ENCODE measurements at places on chromosomes 12 and 14.
A peak's percentile ranks its signal among the peaks of the same experiment; 100 is the strongest.

GRCh38 chr12:90499795-90500194, 455.2 kb downstream of the CCER1 start:
- no peak for DNase-seq

DNA sequence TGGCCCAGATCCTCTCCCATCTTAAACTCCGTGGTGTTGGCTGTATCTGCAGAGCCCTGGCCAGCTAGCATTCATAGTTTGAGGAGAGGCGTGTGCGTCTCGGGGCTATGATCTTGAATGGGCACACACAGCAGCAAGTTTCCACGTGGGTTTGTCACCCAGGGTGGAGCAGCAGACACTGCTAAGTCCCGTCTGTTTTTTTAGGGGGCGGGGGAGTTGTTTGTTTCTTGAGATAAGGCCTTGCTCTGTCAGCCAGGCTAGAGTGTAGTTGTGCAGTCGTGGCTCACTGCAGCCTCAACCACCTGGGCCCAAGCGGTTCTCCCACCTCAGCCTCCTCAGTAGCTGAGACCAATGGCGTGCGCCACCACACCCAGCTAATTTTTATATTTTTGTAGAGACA, 20.1 kb upstream of the TEX22 start:
- no peak for DNase-seq

- no peak for DNase-seq
Observed at GRCh38 chr14:24113379-24113800, 1.2 kb upstream of the DCAF11 start.

GRCh38 chr12:7642287-7642686, 23.4 kb downstream of the APOBEC1 start:
- DNase-seq = no peak

DNA sequence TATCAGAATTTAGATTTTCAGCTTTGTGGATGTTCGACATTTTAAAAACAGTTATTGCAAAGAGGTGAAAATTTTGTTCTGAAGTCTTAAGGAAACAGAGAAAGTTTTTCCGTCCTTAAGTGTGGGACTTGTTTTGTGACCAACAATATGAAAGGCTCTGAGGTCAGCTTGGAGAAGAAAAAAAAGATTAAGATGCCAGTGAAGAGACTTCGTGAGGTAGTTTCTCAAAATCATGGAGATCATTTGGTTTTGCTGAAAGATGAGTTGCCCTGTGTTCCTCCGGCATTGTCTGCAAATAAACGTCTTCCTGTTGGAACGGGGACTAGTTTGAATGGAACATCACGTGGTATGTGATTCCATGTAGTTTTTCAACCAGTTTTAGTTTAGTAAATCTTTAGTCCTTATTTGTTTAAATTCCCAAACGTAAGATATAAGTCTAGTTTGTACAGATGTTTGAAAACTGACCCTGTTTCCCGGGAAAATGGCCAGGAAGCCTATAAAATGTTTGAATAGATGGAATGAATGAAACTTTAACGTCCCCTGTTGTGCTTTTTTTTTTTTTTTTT, 682 bp downstream of the KIAA0586 start:
- DNase-seq = no peak

DNA sequence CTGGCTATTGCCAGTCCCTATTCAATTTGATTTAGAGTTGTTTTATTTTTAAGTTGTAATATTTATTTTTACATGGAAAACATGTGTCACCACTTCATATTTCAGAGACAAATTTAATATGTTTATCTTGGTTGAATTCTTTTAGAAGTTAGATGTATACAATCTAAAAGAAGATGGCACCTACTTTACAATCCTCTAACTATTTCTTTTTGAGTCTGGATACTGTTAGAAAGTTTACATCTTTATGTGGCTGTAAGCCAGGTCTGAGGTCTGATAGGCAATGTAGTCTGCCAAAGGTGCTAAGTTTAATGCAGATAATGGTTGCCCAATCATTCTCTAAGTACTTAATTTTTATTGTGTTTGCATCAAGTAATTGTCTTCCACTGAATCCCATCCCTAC, 7.2 kb upstream of the LMO3 start:
- DNase-seq = no peak

DNA sequence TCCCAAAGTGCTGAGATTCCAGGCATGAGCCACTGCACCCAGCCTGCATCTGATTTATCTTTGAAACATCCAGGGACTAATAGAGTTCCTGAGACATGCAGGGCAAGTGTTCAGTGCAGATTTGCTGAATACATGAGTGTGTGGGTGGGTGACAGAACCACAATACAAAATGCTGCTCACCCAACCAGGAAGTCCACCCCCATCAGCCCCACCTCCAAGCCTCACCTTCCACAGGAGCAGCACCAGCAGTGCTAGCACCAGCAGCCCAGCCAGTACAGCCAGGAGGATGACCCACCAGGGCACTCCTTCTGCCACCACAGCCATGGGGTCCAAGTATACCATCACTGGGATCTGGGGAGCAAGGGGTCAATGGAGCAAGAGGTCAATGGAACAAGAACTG, 20.0 kb downstream of the ITGA7 start:
- DNase-seq = no peak

DNA sequence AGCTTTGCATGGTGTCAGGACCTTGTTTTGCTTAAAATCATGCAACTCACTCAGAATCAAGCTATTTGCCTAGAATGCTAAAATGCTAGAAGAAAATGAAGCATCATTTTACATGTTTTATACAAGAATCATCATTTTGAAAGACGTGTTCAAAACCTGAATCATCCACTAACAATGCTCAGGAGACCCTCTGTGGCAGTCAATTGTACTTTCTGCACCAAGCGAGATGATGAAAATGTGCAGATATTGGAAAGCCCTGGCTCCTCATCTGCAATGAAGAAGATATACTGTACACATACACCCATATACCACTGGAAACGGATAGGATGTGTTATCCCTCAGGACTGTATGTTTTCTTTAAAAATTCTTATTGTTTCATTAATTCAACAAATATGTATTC, 92.7 kb downstream of the DYRK2 start:
- DNase-seq = no peak

GRCh38 chr12:53200458-53201176, 6.4 kb downstream of the ITGB7 start:
- DNase-seq = no peak

DNA sequence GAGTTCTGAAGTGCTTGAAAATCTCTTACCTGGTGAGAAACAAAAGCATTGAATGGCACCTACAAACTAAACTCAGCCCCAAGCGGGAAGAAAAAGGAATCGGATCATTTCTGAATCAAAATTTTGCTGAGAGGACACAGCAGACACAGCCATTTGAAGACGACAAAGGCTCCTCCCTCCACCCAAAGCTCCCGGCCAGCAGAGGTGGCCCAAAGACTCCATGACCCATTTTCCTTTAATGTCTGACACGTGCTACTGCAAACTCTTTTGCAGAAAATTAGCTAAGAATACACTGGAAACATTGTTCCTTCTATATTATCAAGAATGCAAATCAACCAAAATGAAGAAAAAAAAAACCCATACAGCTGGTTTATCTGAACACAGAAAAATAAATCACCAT, 85.9 kb upstream of the FOXN3 start:
- DNase-seq = no peak

- no peak for DNase-seq
Observed at GRCh38 chr14:78657451-78657850, 487.3 kb downstream of the NRXN3 start.

- peak; percentile 70 for DNase-seq
Observed at GRCh38 chr14:21084998-21085853, 13.2 kb downstream of the ZNF219 start.

DNA sequence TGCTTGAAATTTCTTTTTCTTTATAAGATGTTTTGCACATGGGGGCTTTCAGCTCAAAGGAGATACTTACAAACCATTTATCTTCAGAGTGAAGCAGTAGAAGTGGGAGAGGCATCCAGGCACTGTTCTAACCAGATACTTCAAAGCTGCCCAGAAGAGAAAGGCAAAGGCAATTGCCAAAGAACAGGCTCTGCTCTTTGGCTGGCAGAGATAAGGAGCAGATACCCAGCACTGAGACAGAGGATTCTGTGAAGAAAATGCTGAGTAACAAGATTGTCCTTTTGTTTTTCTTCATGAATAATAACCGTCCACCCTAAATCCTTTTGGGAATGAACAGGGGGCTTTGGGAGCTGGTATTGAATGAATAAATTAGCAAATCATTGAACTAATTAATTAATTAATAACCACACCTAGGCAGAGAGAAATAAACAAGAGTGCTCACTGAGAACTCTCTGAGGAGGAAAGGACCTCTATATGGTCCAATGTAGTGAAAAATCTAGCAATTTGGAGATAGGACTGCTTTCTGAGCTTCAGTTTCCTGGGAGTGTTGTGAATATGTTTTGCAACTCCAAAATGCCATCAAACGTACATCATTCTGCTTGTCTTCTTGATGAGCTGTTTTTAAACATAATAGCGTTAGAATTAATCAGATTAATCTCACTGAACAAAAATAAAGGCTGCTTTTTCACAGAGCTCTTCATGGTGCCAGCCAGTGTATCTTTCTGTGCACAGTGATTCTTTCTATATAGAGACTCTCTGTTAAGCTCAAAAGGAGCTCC, 192.8 kb upstream of the AMIGO2 start:
- no peak for DNase-seq

DNA sequence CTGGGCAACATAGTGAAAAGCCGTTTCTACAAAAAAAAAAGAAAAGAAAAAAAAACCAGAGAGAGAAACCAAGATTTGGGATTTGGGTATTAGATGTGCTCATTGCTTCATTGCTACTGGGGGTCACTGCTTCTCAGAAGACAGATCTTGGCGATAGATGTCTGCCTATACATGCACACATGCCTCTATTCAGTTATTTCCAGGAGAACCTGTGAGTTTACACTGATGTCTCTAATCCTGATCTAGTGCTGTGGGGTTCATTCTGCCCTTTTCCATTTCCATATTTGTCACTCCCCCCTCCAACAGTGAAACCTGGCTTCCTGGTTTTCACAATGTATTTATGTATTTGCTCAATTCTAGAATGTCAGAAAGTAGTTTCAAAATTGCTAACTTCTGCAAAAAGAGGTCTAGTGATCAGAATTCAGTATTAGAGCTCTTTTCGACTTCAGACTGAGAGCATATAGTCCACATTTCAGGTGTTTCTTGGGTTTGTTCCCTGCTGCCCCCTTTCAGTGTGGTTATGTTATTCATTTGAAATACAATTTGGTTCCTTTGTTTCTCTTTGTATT, 111.0 kb downstream of the SLC25A47 start:
- no peak for DNase-seq

DNA sequence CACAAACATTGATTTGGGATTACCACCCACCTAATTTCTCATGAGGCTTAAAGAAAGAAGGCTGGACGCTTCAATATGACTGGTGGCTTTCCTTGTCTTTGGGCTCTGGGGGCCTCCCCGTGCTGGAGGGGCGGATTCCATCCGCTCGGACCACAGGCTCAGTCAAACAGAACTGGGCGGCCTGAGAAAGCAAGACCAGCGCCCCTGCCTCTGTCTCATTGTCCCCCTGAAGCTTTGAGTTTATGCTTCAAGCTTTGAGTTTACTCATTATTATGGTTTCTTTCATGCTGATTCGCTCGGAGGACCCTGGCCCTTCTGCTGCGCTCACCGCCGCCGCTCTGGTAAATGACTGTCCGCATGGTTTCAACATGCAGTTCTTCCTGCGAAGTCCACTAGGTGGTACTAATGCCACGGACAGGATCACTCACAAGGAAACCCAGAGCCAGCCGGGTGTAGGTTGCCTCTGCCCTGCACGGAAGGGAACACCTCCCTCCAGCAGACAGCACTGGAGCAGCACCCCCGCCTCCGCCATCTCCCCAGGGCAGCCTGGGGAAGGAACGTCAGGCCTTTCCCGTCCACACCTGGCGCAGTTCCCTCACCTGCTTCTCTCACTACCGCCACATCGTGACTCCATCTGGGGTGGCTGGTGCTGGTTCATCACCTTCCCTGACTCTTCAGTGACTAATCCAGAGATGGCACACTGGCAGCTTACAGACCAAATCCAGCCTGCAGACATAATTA, 13.2 kb upstream of the TIGAR start:
- peak; percentile 65 for DNase-seq

DNA sequence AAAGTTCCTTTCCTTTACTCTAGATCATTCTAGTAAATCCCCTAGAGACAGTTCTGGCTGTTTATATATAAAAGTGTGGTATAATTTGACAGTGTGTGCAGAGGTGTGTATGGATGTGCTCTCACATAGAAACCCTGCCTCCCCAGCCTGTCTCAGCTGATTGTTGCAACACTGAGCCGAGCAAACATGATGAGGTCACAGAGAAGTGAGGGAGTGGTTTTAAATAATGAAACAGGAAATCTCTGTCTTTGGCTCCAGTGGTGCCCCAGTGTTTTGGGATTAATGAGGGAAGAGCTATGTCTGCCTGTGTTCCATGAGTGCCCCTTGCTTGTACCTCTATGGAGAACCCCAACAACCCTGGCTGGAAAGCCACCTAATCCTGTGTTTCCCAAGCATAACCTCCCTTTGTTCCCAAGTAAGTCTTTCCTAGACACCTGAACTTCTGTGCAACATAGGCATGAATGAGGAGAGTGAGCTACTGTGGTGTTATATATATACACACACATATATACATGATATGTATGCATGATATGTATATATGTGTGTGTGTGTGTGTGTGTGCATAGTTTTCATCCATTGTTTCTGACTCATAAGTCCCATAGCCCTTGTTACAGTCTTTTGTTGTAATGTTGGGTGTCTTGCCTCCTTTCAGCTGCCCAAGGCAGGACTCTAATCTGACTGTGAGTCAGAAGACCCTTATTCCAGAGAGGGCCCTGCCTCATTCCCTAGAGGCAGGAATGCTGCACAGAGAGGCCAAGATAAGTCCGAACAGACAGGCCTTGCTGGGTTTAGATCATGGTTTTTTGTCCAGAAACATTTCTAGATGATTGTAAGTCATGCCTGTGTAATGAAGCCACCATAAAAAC, 18.0 kb downstream of the TRAF3 start:
- DNase-seq = no peak

DNA sequence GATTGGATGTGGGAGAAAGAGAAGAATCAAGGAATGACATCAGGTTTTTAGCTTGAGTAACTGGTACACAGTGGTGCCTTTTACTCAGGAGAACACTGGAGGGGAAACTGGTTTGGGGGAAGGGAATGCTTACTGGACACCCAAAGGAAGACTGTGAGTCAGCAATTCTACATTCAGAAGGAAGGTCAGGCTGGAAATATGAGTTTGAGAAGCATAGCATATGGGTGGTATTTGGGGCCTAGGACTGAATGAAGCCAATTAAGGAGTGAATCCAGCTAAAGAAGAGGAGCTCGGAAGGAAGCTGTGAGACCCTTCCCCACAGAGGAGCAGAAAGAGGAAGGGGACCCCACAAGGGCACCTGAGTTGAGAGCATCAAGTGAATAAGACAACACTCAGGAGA, 35.4 kb downstream of the DMAC2L start:
- DNase-seq = no peak

GRCh38 chr12:93762912-93763553, 85.9 kb downstream of the CRADD start:
- DNase-seq = no peak

DNA sequence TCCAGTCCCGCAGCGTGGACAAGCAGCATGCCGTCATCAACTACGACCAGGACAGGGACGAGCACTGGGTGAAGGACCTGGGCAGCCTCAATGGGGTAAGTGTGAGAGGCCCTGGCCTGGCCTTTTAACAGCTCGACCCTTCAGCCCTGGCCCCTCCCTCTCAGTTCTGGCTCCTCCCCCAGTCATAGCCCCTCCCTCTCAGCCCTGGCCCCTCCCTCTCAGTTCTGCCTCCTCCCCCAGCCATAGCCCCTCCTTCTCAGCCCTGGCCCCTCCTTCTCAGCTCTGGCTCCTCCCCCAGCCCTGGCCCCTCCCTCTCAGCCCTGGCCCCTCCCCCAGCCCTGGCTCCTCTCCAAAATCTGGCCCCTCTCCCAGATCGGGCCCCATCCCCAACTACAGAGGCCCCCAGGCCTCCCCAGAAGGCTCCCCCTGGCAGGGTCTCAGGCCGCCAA, 11.2 kb downstream of the CEP170B start:
- DNase-seq = peak; percentile 26

- no peak for DNase-seq
Observed at GRCh38 chr12:39993268-39993667, 112.6 kb downstream of the SLC2A13 start.

Measured in left ventricle myocardium superior (tissue), 1 donor.